ENCODE measurements at places on chromosomes 6 and 20.

- no peak for DNase-seq
These were observed 699 bp downstream of the PTPRT start for GRCh38 chr20:43188861-43189553.

DNA sequence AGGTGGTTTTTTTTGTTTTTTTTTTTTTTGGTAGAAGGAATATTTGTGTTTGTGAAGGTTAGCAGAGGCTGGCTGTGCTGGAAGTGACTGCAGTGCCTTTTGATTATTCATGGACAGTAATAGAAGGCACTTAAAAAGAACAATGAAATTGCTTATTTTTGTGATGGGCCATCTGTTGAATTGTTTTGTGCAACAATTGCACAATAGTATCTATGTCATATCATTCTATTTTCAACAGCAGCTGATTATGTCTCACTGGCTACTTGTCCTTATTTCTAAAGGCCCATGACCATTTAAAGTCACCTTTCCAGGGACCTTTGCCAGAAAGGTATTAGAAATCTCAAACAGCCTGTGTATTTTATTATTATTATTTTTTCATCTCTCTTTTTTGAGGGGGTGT, 70.6 kb downstream of the AFG1L start:
- DNase-seq: peak; percentile 29

- no peak for DNase-seq
These were observed 27.8 kb downstream of the ADGRG6 start for GRCh38 chr6:142329486-142330113.

DNA sequence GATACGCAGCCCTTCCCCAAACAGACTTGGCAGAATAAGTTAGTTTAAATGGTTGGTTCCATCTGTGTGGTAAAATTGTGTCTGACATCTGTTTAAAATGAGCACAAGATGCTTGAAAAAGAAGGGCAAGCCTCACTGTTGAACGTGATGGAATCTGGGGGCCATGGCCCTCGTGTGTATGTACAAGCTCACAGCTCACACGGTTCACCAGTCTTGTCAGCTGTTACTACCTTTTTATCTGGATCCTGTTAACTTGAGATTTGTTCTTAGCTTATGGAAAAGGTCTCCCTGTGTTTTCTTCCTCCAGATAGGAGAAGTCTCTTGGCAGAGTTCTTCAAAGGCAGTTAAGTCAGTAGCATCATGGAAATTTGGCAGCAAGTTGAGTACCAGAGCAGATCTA, 270.6 kb downstream of the KHDC1L start:
- no peak for DNase-seq

GRCh38 chr6:145055567-145055966, 679.8 kb downstream of the EPM2A start:
- no peak for DNase-seq

DNA sequence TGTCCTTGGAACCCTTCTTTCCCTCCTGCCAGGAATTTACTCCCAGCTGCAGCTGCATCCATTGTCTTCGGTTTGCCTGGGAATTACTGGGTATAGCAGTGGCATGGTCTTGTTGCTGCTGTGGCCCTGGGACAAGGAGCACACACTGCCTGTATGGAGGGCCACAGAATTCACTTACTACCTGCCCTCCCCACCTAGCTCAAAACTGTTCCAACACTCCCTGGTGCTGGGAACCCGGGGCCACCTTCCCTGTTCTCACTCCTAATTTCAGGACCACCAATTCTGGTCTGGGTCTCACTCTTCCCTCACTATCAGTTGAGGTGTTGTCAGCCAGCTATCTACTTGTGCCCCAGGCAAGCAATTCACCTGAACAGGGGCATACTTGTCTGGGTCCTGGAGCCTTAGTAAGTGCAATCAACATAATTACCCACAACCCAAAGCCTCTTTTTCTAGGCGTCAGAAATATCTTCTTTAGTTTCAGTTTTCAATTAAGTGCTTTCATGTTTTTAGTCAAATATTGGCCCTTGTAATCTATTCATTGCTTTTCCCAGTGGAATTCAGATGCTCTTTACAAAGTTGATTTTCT, 47.2 kb downstream of the METTL24 start:
- DNase-seq: no peak

GRCh38 chr6:27297484-27297856, 14.6 kb downstream of the POM121L2 start:
- DNase-seq: no peak

DNA sequence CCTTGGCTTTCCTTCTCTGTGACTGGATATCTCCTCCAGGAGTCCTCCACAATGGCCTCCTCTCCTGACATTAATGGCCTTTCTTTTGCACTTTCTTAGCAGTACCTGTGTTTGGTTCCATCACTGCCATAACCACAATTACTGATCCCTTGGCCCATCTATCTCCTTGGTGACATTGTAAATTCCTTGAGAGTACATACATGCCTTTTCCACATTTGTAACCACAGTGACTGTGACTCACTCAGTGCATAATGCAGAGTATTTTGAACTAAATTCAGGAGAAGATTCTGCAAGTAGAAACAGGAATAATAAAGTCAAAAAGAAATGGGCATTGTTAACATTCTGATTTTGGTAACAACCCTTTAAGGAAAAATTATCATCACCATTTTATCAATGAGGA, 197.2 kb upstream of the SOX4 start:
- DNase-seq: no peak

DNA sequence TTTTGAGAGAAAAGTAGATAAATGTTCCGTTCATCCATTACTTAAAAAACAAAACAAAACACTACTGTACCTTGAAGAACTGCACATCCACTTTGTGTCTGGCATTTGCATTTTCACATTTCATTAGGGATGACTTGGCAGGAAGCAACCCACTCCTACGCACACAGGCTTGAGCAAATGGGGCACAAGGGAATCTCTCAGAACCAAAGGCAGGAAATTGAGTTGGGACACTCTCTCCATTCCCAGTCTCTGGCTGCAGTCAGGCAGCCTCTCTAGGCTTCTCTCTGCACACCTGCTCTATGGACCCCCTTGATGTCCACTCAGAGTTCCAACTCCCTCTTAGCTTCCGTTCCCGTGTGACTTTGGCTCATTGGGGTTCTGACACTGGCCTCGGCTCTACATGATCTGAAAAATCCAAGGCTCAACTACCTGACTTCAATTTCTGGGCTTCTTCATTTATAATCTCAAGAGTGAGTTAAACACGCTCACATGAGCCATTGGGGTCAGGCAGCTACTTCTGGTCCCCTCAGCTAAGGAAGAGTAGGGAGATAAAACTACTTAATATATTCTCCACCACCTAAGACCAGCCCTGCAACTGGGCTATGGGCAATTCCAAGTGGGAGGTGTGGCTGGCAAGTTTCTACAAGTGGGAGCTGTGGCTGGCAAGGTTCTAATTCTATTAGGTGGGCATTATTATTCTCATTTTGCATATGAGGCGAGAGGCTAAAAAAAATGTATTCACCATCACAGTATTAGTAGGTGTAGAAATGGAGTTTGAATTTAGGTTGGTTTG, 251.9 kb downstream of the SOD2 start:
- DNase-seq: no peak

DNA sequence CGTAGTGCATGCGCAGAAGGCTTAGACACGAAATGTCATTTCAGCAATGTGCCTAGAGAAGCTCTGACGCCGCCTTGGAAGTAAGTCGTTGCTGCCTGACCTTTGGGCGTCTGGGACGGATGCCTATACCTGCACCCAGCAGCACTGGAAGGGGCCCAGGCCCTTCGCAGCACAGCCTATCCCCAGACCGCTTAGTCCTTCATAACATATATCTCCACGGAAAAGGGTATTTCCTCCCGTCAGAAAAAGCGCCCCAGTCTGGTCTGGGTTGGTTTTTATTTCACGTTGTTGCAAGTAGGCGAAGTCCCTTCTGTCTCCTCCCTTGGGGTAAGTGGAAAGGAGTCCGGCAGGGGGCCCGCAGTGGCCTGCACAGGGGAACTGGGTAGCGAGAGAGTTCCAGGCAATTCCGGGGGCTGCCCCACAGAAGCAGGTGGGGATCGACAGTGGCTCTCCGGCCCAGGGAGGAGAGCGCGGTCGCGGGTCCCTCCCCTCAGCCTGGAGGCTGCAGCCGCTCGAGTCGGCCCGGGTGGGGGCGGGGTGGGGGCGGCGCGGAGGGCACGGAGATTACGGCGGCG, 559 bp upstream of the EYA4 start:
- peak; percentile 27 for DNase-seq

- DNase-seq: no peak
These were observed 717.8 kb downstream of the EPM2A start for GRCh38 chr6:145017516-145017915.

DNA sequence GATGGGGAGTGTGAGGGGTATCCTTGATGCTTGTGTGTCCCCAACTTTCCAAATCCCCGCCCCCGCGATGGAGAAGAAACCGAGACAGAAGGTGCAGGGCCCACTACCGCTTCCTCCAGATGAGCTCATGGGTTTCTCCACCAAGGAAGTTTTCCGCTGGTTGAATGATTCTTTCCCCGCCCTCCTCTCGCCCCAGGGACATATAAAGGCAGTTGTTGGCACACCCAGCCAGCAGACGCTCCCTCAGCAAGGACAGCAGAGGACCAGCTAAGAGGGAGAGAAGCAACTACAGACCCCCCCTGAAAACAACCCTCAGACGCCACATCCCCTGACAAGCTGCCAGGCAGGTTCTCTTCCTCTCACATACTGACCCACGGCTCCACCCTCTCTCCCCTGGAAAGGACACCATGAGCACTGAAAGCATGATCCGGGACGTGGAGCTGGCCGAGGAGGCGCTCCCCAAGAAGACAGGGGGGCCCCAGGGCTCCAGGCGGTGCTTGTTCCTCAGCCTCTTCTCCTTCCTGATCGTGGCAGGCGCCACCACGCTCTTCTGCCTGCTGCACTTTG, at the start of gene TNF:
Gene TNF, plus strand, starts transcription at position 231 of the 567 bp plus-strand sequence. Its CDS starts 177 bp downstream, at position 408.
- DNase-seq: no peak

- no peak for DNase-seq
These were observed 38.1 kb downstream of the BICRAL start for GRCh38 chr6:42819803-42820511.

- DNase-seq: peak; percentile 22
These were observed 423.6 kb downstream of the HAO1 start for GRCh38 chr20:7516621-7517111.

DNA sequence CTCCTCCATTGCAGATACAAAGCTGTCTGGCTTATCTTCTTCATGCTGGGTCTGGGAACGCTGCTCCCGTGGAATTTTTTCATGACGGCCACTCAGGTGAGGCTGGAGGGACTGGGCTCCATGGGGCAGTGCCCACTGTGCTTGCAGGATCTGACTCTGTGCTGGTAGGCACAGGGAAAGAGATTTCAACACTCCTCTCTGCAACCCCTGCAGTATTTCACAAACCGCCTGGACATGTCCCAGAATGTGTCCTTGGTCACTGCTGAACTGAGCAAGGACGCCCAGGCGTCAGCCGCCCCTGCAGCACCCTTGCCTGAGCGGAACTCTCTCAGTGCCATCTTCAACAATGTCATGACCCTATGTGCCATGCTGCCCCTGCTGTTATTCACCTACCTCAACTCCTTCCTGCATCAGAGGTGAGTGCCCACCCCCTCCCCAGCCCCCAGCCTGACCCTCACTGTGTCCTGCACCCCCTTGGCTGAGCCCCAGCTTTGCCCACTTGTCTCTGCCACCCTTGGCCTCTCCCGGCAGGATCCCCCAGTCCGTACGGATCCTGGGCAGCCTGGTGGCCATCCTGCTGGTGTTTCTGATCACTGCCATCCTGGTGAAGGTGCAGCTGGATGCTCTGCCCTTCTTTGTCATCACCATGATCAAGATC, 6.1 kb downstream of the SLC29A1 start:
- no peak for DNase-seq

DNA sequence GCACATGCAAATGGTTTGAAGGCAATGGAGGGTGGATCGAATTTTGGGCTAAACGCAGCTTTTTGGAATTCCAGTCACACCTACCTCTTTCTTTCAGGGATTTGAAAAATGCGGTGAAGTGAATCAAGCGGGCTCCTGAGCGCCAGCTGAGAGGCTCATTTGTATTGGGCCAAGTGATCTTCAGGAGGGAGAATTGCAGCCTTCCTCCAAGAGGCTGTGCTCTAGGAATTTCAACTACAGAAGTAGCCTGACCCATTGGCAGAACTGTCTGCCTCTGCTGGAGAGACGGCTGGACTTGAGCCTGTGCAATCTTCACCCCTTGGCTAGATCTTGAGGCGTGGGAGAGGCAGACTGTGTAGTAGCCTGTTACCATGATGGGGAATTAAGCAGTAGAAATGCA, 5.7 kb upstream of the TIAM2 start:
- no peak for DNase-seq

GRCh38 chr6:133609415-133610226, 279.3 kb upstream of the TCF21 start:
- DNase-seq: no peak

GRCh38 chr6:157398151-157398550, 17.2 kb downstream of the ZDHHC14 start:
- DNase-seq: no peak

DNA sequence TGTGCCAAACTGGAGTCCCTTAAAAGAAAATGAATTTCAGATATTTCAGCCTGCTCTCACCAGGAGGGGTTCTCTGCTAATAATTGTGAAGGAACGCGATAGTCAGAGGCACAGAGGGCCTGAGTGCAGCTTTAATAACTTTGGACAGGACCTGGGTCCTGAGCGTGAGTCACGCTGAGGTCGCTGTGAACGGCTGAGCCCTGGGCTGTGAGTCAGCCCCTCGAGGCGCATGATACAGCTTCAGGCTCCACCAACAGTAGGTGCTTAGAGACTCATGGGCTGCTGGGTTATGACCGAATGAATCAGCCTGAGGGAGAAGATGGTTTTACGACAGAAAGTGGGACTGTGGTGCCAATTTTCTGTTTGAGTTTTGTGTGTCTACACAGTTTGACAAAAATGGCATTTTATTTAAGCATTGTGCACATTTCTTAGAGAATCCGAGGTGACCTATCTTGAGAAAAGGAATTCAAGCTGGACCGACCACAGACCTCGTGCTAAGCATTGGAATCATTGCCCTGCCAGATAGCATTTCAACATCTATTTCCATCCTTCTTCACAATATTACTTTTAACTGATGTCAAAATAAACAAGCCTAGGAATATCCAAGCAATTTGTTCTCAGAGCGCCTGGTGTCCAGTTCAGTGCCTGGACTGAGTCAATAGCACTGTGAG, 183.0 kb downstream of the THBS2 start:
- no peak for DNase-seq

GRCh38 chr20:46229478-46230105, 78.7 kb downstream of the CDH22 start:
- no peak for DNase-seq

- no peak for DNase-seq
These were observed 196.1 kb downstream of the DLL1 start for GRCh38 chr6:170094686-170095272.

DNA sequence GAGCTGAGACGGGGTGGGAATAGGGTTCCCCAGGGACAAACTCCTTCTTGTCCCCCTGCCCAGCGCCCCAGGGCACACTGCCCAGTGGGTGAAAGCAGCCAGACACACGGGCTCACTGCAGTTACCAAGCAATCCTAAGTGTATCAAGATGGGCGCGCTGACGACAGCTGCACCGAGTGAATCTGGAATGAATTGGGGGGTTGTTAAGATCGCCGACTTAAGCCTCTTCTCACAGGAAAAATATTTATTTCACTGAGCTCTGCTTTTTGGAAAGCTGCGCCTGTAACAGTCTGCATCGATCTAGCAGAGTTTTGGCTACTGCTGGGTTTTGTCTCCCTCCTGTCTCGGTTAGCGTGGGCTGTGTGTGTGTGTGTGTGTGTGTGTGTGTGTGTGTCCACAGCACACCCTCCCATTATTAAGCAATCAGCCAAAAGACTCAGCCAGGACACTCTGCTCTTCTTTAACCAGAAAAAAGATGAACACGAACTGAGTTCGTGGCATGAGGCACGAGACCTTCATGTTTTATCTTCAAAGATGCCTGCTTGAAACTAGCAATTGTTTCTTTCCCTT, 35.9 kb downstream of the RIPOR3 start:
- no peak for DNase-seq

Measured in NCI-H1930 (cell line).